ENCODE measurements at places on chromosomes 13 and 19.

GRCh38 chr19:23346696-23347095, 48.6 kb downstream of the ZNF91 start:
- no peak for DNase-seq

DNA sequence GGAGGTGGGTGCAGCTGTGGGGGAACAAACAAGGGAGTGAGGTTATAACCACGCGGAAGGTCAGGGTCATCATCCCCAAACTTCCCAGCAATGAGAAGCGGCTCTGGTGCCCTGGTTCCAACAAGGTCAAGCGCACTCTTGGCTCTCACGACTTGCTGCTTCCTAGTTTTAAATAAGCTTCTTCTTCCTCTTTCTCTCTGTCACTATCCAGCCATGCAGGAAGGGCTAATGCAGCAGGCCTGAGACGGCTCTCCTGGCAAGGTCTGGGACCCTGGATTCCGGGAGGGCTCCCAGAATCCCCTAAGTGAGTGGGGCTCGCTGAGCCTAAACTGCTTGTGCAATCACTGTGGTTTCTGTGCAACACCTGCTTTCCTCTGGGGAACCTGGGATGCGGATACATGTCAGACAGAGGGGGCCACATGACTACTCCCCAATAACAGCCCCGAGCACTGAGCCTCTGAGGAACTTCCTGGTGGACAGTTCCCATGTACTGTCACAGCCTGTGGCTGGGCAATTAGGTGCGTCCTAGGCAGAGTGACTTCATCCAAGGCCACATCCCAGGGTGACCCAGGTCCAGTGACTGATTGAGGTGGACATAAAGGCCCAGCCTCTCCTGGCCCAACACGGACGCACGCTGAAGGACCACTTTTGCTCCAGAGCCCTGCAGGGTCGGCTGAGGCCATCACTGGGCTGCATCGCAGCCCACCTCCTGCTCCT, 24.2 kb downstream of the VRK3 start:
- no peak for DNase-seq

GRCh38 chr19:1231729-1232637, 5.8 kb downstream of the CBARP start:
- no peak for DNase-seq

DNA sequence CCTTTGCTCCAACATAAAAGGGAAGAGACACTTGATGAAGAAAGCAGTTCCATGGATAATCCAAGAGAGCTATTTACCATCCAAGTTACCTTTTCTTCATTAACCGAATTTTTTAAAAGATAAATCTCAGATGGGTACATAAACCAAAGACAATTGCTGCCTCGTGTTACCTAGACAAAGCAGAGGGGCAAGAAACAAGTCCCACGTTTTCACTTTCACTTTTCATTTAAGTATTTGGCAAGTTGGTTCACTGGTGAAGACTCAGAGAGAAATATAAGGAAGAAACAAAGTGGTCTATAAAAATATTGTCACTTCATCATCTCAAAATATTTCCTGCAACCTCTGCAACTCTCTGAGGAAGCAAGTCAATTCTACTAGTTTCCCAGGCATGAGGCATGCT, 446.1 kb downstream of the FGF14 start:
- DNase-seq: no peak

DNA sequence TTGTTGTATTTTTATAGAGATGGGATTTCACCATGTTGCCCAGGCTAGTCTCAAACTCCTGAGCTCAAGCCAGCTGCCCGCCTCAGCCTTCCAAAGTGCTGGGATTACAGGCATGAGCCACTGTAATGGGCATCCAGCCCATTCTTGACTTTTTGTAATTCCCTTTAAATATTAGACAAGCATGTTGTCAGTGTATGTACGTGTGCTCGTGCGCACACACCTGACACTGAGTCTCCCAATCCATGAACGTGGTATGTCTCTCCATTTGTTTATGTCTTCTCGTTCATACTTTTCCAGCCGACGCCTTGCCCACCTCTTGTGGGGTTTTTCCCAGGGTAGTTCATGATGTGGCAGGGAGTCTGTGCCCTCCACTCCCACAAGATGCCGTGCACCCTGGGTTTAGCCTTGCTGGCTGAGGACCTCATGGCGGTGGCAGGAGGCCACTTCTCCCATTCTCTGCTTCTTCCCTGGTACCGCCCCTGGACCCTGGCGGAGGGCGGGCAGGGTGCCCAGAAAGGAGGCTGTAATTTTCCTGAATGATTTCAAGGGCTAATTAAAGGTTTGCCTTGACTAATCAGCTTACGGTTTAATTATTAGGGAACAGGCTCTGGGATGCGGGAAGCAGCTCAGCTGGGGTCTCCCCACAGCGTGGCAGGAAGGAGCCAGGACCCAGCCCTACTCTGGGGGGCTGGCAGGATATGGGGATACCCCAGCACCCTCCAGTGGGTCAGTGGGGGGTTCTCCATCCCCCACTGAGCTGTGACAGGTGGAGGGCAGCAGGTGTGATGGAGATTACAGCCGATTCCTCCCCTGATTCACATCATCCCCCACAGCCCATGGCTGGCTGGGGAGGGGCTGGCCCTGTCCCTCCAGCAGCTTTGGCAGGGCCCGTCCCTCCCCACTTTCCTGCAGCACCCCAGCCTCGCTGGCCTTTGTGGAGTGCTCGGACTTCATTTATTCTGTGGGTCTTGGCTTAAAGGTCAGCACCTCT, 12.9 kb downstream of the PAK4 start:
- no peak for DNase-seq

- no peak for DNase-seq
Observed at GRCh38 chr19:5032101-5032967, 63.4 kb downstream of the KDM4B start.

DNA sequence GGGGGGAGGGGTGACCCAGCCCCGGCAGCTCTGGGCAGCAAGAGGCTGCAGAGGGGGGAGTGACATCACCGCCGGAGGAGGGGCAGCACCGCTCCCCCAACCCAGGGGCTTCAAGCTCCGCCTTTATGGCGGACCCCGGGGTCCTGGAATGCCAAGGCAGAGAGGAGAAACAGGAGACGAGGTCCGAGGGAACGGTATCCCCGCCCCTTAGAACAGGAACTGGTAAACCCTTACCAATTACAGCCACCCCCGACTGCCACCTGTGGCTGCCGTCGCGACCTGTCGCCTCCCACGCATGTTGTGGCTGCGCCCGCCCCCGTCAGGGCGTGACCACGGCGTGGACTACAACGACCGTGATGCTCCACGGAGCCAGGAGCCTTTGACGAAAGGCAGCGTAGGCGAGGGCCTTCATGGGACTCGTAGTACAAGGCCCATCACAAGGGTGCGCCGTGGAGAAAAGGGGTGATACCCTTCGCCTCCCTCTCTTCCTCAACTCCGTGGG, 4.1 kb upstream of the KCNC3 start:
- DNase-seq: peak; percentile 86

Data from H1 (cell line).